AG09319 (cell line): ENCODE measurements at places on chromosomes 11 and 22.
A peak's percentile ranks its signal among the peaks of the same experiment; 100 is the strongest.

- no peak for DNase-seq
These were observed 14.6 kb upstream of the FLRT1 start for GRCh38 chr11:64020976-64021756.

- no peak for DNase-seq
These were observed 8.9 kb downstream of the KCNJ11 start for GRCh38 chr11:17379383-17380180.

GRCh38 chr11:75333807-75334140, 17.7 kb downstream of the ARRB1 start:
- no peak for DNase-seq

GRCh38 chr11:113131036-113131775, 170.0 kb downstream of the NCAM1 start:
- no peak for DNase-seq

GRCh38 chr11:121236115-121237001, 56.2 kb upstream of the SC5D start:
- no peak for DNase-seq

DNA sequence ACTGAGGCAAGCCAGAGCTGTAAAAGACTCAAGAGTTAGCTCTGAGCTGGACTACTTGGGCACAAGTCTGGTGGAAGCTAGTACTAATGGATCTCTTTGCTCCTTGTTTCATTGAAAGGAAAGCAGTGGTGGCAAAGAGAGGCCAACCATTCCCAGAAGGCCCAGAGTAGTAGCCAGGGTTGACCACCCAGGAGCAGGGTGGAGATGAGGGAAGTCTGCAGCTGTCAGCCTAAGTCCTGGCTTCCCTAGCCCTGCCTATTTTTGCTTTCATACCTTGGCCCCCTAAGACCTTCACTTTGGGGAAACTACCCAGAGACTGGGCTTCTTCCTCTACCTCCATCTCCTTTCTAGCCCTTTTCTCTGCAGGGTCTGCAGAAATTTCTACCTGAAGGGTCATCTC, 155.0 kb upstream of the NCAM1 start:
- DNase-seq: no peak

- DNase-seq: no peak
These were observed 19.7 kb downstream of the OR51E2 start for GRCh38 chr11:4677948-4678347.

DNA sequence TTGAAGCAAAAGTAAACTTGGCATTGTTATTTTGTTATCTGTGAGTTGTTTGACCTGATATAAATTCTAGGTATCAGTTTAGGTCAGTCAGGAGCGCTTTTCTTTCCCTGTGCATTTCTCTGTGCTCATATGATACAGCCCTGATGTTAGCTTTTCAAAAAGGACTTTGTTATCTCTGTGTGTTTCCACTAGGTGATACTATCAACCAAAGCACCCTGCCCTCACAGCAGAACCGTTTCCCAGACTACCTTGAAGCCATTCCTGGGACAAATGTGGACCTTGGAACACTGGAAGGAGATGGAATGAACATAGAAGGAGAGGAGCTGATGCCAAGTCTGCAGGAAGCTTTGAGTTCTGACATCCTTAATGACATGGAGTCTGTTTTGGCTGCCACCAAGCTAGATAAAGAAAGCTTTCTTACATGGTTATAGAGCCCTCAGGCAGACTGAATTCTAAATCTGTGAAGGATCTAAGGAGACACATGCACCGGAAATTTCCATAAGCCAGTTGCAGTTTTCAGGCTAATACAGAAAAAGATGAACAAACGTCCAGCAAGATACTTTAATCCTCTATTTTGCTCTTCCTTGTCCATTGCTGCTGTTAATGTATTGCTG, 87.7 kb upstream of the BIRC3 start:
- no peak for DNase-seq

- peak; percentile 48 for DNase-seq
These were observed 1.1 kb upstream of the PPFIBP2 start for GRCh38 chr11:7512525-7513233.

GRCh38 chr11:11763796-11764422, 77.9 kb upstream of the USP47 start:
- no peak for DNase-seq

- DNase-seq: no peak
These were observed 1.2 kb upstream of the IGLL1 start for GRCh38 chr22:23581260-23581650.

DNA sequence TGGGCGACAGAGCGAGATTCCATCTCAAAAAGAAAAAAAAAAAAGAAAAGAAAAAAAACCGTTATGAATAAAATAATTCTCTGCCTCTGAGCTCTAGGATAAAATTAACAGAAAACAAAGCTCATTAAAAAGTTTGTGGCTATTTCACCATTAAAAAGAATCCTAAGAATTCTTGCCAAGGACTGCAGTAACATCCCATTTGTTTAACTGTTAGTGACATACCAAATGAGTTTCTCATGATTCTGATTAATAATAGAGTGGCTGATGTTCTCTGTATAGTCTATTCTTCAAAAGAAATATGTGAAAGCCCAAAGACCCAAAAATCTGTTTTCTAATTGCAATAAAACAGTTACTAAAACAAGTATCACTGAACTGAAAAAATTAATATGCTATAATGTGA, 19.7 kb downstream of the CLNS1A start:
- no peak for DNase-seq

GRCh38 chr11:119651802-119652584, 77.0 kb downstream of the NECTIN1 start:
- DNase-seq: no peak

GRCh38 chr11:17861036-17861755, 126.6 kb downstream of the KCNC1 start:
- no peak for DNase-seq

DNA sequence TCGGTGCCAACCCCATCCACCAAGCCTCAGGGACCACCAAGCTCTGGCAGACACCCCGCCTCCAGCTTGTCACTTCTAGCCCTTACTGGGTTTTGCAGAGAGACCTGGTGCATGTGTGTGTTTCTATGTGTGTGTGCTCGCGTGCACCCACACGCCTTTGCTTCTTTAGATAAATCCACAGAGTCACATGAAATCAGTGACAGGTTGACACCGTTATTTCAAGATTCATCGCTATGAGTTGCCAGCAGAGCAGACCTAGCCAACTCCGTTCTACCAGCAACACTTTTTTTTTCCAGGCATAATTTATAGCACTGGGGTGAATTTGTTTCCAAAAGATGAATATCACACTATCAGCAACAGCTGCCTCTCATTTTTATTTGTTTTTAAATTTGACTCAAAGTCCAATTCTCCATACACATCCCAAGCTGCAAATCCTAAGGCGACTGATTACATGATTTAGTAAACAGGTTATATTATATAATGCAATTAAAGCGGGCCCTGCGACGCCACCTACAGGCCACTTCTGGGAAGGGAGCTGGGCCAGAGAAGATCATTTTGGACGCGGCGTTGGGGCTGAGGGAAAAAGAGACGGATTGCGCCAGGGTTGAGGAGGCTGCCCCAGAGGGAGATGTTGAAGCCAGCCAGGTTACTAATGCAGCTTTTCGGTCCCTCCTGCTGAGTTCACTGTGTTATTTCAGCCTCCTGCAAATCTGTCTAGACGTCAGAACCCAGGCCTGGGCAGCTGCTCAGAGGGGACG, 150.5 kb downstream of the FEZ1 start:
- DNase-seq: peak; percentile 23

DNA sequence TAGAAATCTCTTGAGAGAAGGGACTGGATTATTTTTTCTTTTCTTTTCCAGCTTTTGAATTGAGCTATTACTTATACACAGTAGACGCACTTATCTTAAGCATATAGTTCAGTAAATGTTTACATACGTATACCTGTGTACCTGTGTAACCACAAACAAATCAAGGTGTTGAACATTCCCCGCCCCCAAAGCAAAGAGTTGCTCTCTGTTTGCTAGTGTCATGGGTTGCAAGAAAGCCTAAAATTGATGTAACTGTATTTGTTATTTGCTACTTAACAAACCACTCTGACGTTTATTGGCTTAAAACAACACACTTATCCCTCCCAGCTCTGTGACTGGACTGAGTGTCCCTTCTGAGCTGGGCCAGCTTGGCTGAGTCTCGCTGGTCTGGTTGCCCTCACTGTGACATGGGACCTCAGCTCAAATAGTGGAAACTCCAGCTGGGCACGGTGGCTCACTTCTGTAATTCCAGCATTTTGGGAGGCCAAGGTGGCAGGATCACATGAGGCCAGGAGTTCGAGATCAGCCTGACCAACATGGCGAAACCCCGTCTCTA, 25.4 kb upstream of the CABP2 start:
- DNase-seq: no peak

DNA sequence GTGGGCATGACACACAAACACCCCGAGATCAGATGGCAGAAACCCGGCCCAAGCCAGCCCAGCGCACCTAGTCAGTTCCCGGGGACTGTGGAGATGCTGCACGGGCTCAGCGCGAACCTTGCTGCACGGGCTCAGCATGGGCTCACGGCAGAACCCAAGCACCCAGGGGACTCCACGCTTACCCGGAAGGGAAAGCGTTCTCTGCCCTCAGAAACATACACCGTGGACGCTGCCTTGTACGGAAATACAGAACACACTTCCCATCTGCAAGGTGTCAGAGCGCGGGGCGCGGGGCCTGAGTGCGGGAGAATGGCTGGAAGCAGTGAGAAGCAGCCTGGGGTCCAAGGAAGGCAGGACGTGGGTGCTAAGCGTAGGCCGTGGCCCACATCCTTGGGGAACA, 319.9 kb downstream of the NTM start:
- no peak for DNase-seq

GRCh38 chr11:131877246-131877942, 507.0 kb downstream of the NTM start:
- DNase-seq: no peak

DNA sequence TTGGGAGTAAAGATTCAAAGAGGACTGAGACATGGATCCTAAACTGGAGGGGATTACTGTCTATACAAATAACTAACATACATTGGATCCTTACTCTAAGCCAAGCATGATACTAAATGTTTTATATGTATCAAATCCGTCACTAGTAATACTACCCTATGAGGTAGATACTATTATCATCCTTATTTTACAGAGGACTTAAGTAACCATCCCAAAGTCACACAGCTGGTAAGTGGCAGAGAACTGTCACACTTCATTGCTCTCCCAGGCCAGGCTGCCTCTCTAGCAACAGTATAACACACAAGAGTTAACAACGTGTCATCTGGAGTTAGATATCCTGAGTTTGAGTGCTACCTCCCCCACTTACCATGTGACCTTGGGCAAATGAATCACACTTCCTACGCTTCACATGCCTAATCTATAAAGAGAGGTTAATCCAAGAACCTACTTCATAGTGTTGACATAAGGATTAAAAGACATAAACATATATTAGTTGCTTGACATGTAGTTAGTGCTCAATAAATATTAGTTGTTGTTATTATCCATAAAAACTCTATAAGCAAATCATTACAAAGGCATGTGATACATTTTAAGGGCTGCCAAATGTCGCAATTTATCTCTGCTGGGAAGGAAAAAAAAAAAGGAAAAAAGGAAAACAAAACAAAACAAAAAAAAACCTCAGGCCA, 33.8 kb upstream of the SPON1 start:
- peak; percentile 49 for DNase-seq

- DNase-seq: peak; percentile 51
These were observed 29.7 kb downstream of the ZFTA start for GRCh38 chr11:63738720-63739360.

- DNase-seq: no peak
These were observed 208.5 kb upstream of the GRIA4 start for GRCh38 chr11:105401269-105401809.

- no peak for DNase-seq
These were observed 348.1 kb downstream of the DDX10 start for GRCh38 chr11:109012991-109013390.

DNA sequence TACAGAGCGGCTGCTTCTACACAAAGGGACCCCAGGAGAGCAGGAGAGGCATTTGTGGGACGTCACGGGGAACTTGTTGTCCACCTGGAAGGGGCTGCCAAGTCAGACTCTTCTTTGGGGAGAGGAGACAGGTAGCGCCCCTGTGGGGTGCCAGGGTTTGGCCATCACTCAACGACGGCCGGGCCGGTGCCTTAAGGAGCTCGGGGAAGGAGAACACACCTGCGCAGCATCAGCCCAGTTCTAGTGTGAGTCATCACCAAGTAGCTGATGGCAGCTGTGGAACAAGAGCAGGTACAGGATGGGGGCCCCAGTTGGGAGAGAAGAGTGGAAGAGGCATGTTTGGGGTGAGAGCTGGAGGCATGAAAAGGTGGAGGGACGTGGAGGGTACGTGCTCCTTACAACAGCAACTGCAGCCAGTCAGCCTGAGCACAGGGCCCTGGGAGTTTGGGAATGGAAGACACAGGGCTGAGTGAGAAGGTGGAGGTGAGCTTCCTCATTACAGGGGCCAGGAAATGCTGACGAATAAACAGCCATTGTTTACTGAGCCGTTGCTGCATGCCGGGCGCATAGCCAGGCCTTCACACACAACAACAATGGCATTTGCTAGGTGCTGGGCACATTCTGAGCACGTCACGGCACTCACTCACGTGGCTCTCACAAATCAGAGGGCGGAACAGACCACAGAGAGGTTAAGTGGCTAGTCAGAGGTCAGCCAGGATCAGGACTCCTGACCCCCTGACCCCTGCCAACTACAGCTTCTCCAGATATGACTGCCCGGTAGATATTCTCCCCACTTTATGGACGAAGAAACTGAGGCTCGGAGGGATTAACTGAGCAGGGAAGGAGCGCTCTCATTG, 29.1 kb upstream of the TP53I11 start:
- DNase-seq: no peak

DNA sequence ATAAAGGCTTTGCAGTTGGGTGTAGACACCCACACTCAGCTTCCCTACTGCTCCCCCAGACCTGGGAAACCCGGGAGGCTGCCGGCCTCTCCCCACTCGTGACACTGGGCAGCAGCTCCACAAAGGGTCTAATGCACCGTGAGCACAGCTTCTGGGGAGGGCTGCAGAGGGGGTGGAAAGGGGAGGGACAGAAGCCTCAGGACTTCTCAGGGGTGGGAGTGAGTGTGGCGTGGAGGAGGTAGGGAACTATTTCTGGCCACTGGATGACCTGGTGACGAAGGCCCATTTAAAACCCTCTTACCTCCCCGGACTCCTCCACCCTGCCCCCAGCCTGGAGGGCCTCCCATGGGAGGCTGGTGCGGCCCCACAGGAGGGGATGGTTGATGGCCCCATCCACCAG, 56.6 kb downstream of the MACROD1 start:
- DNase-seq: no peak

GRCh38 chr22:23753385-23753784, 840 bp downstream of the VPREB3 start:
- DNase-seq: no peak

- DNase-seq: no peak
These were observed 17.6 kb downstream of the ANO1 start for GRCh38 chr11:70095541-70096252.

- DNase-seq: no peak
These were observed 20.8 kb downstream of the FADS3 start for GRCh38 chr11:61870541-61871031.

DNA sequence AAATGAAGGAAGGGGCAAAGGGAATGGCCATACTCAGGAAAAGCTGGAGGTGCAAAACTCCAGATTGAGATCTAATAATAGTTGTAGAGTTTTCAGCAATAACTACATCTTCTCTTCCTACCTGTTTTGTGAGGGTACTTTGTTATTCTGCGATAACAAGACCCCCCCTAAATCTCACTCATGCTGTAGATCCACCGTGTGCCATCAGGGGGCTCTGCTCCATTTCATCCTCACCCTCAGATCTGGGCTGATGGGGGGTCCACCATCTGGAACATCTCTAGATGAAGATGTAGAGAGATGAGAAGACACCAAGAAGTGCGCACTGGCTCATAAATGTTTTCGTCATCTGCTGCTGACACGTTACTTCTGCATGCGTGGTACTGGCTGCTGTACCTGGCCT, 135.9 kb upstream of the KIRREL3 start:
- no peak for DNase-seq
